ENCODE measurements at places on chromosomes 7 and 10. TPM values are rescaled to one million over a fixed set of nuclear protein-coding genes. Genes with fewer than 3 reads are reported as not detected.

The ASB15 gene
- not detected for total RNA-seq

The SORBS1 gene
- 30.8 TPM for total RNA-seq

The WEE2 gene
- not detected for total RNA-seq

The SMKR1 gene
- total RNA-seq, result 1.0 TPM

DNA sequence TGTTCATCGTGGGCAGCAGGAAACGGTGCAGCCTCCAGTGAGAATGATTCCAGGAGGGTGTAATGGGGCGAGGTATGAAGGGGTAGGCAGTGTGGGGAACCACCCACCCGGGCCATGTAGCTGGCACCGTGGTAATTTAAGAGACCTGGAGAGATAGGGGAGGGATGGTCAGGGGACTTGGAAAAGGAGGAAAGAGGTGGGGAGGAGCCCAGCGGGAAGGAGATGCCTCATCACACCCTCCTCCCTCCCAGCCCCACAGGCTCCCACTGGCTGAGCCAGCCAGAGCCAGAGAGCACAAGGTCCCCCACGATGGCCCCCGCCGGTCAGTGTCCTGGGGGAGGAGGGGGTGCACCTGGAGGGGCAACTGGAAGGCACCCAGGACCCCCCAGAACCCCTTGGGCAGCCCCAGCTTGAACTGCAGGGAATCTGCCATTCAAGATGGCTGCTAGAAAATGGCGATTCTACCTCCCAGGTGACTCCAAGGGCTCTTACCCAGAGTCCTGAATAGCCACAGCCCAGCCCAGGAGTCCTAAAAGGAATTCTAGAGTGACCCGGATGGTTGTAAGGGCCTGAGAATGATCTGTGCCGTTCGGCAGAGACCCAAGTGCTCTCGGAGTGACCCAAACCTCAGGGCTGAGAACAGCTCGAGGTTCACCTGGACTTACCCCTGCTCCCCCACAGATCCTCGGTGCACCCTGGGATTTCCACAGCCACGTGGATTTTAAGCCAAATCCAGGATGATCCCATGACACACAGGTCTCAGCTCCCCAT, 28.8 kb downstream of the CALML3 start:
- DNase-seq, result peak; percentile 55

GRCh38 chr10:88439932-88440331, 143.2 kb downstream of the RNLS start:
- DNase-seq, result no peak

DNA sequence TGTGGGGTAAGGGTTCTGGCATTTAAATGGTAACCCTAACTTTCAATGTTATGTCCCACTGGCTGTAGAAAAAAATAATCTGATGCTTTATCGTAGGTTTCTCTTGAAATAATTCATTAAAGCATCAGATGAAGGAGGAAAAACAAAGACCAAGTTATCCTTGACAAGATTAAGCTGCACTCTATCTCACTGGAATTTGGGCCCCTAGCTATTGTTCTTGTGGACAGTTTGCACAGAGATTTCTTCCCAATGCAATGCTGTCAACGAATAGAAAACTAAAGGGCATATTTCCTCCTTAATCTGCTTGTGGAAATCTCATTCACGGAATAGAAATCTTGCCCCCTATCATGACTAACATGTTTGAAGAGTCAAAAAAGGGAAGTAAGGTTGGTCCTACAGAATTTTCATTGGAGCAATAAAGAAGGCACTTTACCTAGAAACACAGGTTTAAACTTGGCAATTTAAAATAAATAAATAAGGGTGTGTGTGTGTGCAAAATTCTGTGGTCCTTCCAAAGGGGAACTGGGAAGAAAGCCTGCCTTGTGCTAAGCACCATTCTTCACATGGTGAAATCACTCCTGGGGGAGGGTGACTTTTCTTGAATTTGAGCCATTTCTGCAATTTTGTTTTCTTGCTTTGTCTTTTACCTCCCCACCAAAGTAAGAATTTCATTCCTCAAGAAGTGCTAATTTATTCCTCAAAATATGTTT, 242.8 kb downstream of the GLI3 start:
- DNase-seq, result no peak

GRCh38 chr10:79239275-79239779, 107.9 kb upstream of the PPIF start:
- peak; percentile 83 for DNase-seq

DNA sequence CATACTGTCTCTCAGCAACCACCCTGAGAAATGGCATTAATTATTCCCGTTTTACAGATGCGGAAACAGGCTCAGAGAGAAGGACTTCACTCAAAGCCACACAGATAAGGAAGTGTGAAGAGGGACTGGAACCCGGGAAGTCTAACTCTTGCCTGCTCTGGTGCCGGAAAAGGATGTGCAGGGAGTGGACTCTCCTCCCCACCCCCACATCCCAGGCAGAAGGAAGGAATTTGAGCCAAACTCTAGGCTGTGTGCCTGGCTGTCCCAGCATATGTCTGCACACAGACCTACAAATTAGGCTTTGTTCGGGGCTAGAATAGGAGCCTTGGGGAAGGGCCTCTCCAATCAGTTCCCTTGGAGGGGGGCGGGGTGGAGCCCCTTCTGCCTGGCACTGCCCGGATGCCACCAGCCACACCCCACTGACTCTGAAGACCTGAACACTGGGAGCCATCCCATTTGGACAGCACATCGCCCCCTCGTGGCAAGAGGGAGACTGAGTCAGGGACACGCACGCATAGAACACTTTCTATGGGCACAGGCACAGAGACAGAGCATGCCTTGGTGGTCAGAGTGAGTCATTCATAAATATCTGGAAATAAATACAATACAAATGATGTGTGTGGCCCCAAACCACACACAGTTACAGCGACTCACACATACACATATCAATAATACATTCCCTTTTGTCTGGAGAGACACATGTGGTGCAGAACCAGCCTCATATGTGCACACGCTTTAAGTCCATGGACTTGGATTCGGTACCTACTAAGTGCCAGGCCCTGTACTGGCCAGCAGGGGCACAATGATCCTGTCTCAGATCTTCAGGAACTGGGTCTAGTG, 13.1 kb downstream of the LZTS2 start:
- peak; percentile 89 for DNase-seq

DNA sequence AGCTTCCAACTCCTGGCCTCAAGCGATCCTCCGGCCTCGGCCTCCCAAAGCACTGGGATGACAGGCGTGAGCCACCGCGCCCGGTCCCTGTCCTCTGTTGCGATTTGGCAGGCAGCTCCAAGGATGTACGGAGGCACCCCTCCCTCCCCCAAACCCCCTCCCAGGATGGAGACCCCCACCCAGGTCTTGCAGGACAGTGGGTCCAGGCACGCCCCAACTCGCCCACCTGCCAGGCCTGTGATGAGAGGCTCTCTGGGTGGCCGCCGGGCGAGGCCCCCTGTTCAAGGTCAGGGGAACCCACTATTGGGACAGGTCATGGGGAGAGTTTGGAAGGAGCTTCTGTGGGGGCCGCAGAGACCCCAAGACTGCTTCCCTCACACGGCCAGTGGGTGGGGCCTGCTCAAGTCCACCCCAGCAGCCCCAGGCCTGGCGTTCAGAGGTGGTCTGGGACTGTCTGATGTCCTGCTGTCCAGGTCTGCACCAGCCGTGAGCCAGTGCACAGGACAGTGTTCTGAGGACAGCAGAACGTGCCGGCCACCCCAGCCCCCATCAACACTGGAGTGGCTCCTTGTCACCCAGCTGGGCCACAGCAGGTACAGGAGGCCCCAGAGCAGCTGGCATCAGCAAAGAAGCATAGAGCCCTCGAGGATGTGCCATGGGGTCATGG, 2.5 kb downstream of the ADAP1 start:
- peak; percentile 77 for DNase-seq

DNA sequence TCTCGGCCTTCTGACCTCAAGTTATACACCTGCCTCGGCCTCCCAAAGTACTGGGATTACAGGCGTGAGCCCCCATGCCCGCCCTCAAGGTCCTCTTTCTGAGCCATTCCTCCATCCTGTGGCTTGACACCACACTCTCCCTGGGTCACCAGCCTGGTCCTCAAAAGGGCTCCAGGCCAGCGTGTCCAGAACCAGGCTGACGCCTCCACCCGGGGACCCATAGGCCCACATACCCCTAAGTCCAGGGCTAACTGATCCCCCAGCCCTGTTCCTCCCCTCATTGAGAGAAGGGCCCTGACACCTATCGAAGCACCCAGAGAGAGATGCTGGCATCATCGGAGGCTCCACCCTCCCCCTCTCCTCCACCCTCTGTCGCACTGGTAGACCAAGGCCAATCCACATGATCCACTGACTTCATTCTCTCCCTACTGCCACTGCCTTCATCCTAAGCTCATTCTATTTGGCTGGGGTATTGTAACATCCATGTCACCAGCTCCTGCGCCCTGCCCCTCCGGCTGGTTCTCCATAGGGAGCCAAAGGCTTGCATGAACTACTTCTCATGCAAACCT, 46.7 kb downstream of the TMEM270 start:
- DNase-seq, result peak; percentile 41

All from spleen (tissue), 13 donors.